GM13977 (cell line): ENCODE measurements at places on chromosomes 3 and 15.

DNA sequence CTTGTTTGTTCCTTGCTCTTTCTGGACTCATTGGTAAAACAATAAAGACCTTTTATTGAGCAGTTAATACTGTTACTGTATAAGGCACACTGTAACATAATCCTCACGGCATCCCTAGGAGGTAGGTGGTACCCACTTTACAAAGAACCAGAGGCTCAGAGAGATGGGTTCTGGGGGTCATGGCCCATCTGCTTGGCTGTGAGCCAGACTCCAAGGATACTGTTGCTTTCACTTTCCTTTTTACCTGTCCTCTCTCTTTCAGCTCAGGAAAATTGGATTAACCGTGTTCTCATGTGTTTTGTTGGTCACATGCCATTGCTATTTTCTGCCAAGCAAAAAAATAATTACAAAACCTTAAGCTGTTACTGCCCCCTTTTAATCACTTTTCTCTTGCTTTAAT lies 34.8 kb upstream of the FILIP1L start:
- DNase-seq, result no peak

GRCh38 chr15:86830304-86830703 lies 750.6 kb downstream of the AGBL1 start:
- no peak for DNase-seq

GRCh38 chr15:77609558-77609957 lies 23.2 kb downstream of the LINGO1 start:
- no peak for DNase-seq

DNA sequence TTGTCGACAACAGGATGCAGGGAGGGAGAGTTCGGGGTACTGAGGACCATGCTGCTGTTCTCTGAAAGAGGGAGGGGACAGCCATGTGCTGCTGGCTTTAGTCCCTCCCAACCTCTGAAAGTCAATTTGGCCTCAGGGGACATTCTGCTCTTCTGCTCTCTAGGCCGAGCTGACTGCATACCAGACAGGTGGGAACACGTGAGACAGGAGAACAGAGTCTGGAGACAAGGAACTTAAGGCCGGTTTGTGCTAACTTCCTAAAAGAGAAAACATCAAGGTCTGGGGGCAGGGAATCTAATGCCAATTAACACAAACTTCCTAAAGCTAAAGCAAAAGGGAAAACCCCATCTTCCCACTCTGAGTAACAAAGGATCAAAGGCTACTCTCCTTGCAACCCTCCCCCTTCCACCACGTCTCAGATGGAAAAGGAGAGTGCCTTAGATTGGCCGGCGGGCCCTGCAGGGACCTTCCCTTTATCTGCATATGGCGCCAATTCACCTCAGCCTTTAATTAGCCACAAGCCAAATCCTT lies 41.0 kb downstream of the SLCO2A1 start:
- no peak for DNase-seq

DNA sequence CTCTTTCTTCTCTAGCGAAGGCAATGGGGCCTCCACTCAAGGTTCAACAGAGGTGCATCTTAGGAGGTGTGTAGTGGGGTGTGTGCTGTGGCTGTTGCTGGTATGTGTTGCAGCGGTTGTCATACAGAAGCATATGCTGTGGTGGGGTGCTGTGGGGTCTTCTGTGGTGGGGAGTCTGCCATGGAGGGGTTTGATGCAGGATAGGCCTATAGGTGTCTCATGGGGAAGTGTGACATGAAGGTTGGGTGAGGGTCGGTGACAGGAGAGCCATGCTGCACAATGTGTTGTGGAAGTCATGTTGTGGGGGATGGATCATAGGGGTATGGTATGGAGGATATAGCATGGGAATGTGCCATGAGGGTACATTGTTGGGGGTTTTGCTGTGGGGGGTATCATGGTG lies 20.3 kb downstream of the NMNAT3 start:
- DNase-seq, result no peak

GRCh38 chr3:26630669-26631389 lies 8.3 kb downstream of the LRRC3B start:
- DNase-seq, result no peak

- no peak for DNase-seq
Measured at GRCh38 chr15:44676676-44677075, 13.2 kb upstream of the SPG11 start.

- no peak for DNase-seq
Measured at GRCh38 chr3:129068291-129068886, 7.8 kb downstream of the GP9 start.

- DNase-seq, result peak; percentile 9
Measured at GRCh38 chr15:25178835-25179672, 224.3 kb downstream of the SNRPN start.

DNA sequence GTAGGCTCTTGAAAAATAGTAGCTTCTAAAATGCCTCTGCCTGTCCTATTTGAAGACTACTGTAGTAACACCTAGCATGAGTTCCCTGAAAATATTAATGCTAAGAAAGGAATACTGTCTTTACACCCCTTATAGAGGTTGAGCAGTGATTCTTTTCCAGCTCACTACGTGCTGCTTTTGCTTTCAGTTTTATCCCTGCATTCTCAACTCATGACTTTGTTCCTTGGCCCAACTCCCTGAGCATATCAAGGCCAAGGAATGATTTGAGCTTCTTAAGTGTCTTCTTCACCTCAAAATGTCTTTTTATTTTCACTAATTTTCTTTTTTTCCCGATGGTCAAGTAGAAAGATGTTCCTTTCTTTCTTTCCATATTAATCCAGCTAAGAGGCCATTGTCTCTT lies 16.5 kb upstream of the P2RY13 start:
- DNase-seq, result no peak

DNA sequence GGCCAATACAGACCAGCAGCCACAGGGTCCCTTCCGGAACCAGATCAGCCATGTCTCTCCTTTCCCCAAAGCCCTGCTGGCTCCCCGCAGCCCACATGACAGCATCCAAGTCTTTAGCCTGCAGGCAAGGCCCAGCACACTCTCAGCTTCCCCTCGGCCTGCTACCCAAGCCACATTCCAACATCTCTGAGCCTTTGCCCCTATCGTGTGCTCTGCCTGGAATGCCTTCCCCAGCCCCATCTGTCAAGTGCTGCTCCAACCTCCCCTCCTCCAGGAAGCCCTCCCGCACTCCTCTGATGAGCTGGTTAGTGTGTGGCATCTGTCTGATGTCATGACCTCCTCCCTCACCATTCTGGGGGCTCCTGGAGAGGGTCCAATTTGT lies 8.5 kb downstream of the PLXND1 start:
- no peak for DNase-seq

GRCh38 chr3:152147748-152148147 lies 121.0 kb upstream of the MBNL1 start:
- no peak for DNase-seq

DNA sequence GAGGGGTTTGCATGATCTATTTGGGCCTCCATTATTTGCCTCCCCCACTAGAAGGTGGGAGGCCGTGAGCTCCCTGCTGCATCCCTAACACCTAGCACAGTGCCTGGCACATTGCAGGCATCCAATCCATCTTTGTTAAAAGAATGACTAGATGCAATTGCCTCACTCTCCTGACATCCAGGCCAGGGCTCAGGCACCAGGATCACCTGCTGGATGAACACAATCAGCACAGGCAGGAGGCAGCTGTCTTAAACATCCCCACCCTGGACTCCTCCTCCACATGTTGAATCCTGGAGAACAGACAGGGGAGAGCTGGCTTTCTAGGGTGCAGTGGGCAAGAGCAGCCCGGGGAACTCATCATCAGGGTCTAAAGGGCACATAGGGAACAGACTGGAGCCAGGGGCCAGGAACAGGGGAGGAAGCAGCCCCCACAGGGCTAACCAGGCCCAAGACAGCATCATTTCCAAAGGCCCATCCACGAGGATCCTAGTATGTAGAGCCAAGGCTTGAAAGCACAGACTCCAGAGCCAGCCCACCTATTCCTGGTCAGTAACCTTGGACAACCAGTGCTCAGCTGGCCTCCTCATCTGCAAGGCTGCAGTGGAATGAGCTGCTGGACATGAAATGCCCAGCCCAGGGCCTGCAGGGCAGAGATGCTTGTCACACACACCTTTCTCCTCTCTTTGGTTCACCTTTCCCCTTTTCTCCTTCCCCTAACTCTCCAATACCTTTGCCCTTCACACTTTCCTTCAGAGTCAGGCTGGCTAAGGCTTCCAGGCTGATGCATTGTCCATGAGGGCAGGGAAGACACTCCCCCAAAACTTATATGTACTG lies 254.4 kb upstream of the TLE3 start:
- DNase-seq, result no peak

DNA sequence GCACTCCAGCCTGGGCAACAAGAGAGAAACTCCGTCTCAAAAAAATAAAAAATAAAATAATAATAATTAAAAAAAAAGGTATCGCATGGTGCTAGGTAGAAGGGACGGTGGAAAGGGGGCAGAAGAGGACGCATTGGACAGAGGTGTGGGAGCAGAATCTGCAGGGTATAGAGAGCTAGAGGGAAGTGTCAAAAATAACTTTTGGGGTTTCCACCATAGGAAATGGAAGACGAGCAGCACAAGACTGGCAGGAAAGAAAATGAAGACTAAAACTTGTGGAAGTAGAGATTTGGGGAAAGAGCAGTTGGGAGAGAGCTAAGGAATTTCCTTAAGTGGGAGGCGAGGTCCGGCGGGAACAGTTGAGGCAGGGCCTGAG lies 585 bp upstream of the MKRN2 start:
- no peak for DNase-seq

DNA sequence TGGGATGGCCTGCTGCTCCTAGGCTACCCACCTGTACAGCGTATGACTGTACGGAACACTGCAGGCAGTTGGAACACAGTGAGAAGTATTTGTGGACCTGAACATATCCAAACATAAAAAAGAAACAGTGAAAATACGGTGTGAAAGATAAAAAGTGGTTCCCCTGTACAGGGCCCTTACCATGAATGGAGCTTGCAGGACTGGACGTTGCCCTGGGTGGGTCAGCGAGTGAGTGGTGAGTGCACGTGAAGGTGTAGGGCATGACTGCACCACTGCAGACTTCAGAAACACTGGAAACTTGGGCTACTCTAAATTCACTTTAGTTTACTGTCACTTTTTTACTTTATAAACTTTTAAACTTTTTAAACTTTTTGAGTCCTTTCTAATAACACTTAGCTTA lies 71.2 kb upstream of the SLC6A6 start:
- DNase-seq, result no peak

DNA sequence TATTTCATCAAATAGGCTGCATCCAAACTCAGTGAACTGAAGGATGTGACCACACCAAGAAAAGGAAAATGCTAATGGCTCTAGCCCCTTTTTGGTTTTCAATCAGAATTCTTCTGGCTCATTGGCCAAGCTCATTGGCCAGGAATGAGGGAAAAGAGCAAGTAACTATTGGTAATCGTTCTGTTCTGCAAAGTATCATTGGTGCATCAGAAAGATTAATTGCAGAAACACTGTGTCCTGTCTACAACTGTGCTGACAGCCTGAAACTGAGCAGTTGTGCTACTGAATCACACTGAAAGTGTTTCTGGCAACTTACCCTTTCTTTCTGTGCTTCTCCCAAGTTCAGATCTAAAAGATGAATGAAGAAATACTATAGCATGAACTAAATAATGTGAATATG lies 116.4 kb upstream of the ROBO2 start:
- DNase-seq, result no peak

- no peak for DNase-seq
Measured at GRCh38 chr15:31062310-31062847, 39.1 kb downstream of the TRPM1 start.

GRCh38 chr15:57892181-57892580 lies 173.3 kb downstream of the ALDH1A2 start:
- DNase-seq, result no peak

DNA sequence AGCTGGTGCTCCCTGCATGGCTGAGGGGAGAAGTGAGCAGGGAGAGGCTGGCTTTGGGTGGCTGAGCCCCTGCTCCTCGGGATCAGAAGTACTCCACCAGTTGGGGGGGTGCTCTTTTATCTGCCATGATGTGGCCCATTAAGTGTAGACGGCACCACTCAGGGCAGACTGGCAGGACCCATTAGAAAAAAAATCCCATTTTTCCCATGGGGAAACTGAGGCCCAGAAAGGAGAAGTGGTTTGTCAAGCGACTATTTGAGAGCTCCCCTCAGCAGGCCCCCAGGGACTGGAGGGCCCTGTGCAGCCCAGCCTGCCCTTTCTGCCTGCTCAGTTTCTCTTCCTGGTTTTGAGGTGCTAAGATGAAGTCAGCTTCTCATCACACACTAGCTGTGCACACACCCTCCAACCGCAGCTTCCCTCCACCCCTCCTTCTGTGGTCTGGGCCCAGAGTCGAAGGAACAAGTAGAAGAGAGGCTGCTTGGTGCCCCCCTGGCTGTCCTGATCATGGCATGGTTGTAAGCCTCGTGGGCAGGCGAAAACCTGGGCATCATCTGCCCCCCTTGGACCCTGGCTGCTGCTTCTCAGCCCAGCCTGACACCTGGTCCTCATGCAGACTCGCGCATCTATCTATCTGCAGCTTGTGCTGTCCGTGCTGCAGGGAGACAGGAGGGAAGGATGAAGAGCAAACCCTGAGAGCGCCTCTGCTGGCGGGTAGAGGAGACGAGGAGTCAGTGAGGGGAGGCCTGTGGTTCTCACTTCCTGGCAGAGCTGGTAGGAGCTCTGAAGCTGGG lies 5.6 kb downstream of the CSK start:
- peak; percentile 82 for DNase-seq

- no peak for DNase-seq
Measured at GRCh38 chr3:44468572-44469520, 8.6 kb downstream of the ZNF445 start.

DNA sequence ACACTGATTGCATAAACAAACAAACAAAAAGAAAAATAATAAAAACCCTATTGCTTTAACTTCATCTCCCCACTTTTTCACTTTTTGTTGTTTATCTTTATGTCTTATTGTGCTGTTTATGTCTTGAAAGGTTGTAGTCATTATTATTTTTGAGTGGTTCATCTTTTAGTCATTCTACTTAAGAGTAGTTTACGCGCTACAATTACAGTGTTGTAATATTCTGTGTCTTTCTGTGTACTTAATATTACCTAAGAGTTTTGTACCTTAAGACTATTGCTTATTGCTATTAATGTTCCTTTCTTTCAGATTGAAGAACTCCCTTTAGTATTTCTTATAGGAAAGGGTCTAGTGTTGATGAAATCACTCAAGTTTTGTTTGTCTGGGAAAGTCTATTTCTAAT lies 28.1 kb downstream of the TM4SF18 start:
- no peak for DNase-seq

- DNase-seq, result no peak
Measured at GRCh38 chr3:71391361-71391760, 192.2 kb downstream of the FOXP1 start.

- DNase-seq, result no peak
Measured at GRCh38 chr3:135851201-135852081, 114.1 kb upstream of the PPP2R3A start.

GRCh38 chr3:137835096-137835495 lies 71.0 kb downstream of the SOX14 start:
- no peak for DNase-seq

DNA sequence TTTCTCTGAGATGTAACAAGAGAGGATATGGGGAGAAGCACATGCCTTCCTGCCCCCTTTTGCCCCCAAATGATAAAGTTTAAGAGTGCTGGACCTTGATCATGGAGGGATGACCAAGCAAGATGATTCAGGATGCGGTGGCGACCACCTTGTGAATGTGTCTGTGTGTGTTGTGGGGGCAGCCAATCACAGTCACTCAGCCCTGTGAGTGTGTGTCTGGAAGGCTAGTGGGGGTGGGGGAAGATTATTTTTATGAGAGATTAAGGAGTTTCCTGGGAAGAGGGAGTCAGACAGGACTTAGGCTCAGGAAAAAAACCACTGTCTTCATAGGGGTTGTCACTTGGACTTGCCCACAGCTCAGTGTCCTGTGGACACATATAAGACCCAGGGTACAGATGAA lies 57.8 kb upstream of the KY start:
- DNase-seq, result no peak

GRCh38 chr3:65277798-65278197 lies 590.0 kb upstream of the ADAMTS9 start:
- no peak for DNase-seq
